ENCODE measurements at places on chromosomes 6 and 20.

GRCh38 chr6:1697688-1698351 is 88.1 kb downstream of the FOXC1 start:
- no peak for DNase-seq

DNA sequence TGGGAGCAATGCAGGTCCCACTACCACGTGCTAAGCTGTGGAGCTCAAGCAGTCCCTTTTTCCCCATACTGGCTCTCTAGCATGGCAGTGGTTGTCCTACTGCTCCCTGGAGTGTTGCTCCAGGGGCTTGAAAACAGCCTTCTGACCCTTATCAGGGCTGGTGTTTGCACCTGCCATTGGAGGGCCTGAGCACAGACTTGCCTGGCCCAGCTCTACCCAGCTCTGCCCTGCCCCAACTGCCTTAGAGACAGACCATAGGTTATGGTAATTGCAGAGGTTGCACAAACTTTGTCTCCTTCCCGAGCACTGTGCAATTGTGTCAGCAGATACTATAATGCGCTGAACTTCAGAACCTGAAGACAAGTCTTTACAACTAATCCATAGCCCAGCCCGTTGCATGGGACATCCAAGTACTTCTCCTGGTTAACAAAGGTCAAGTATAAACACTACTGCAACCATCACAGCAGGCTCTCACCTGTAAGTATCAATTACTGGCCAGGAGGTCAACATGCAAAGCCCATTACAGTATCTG is 58.7 kb downstream of the PDSS2 start:
- no peak for DNase-seq

GRCh38 chr6:128558021-128558420 is 37.6 kb upstream of the PTPRK start:
- no peak for DNase-seq

- no peak for DNase-seq
These were observed 71.3 kb downstream of the TTLL2 start for GRCh38 chr6:167396068-167396658.

DNA sequence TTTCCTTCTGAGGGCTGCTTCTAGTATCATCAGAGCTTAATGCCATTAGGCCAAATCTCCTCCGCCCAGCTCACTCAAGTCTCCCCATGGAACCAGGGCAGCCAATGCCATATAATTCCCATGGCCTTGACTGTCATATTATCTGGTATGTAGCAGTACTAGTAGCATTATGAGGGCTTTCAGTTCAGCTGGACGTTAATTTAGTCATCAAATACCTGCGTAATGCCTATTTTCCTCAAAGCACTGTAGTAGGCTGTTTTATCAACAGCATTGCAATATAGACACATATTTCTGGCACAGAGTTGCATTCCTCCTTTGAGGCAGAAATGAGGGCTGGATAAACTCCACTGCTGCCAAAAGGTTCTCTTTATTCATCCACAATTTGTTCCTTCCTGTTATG is 1.7 kb downstream of the KCTD20 start:
- no peak for DNase-seq

DNA sequence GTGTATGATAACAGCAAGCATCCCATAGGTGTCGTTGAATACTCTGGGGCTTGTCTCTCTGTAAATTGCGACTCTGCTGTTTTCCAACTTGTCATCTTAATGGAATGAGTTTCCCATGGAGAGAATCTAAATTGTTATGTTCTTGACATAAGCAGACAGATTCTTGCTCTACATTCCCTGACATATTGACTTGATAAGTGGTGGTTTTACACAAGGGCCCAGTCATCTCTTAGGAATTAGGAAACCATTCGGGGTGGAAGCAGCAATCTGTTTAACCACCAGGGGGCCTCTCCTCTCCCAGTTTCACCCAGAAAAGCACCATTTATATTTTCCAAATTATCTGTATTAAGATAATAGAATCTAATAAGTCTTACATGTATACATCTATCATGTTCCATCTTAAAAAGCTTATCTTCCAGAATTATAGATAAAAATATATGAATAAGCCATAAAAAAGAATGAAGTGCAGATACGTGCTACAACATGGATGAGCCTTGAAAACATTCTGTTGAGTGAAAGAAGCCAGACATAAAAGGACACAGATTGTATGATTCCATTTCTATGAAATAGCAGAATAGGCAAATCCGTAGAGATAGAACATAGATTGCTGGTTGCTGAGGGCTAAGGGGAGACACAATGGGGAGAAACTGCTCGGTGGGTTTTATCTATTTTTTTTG is 23.1 kb upstream of the MROH8 start:
- no peak for DNase-seq

GRCh38 chr6:138339024-138339423 is 38.7 kb upstream of the SMIM28 start:
- DNase-seq: no peak

- DNase-seq: no peak
These were observed 207.4 kb upstream of the SGK1 start for GRCh38 chr6:134525190-134525868.

DNA sequence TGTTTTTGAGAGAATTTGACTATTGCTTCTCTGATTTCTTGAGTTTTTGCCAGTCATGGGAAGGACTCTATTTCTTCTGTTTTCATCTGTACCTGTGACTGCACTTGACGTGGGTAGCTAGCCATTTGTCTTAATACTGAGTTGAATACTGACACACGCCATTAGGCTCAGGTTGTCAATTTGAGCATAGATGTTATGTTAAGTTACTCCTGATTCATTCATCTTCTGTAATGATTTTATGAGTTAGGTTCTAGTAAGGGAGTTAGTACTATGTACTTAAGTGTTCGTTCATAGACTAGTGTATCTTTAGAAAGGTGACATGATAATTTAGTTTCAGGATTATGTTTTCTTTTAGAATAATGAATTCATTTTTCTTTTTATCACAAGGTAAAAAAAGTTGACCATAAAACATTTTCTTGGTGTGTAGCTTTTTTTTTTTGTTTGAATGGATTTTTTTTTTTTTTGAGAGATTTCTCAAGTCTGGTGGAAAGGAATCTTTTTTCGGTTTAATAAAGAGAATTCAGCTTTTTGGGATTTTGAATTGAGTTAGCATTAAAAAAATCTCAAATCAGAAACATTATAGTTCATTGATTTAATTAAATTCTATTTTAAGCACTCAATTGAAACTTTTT is 1.7 kb downstream of the AFDN start:
- DNase-seq: no peak
